ENCODE measurements at places on chromosomes 5 and 9. TPM values are rescaled to one million over a fixed set of nuclear protein-coding genes. Genes with fewer than 3 reads are reported as not detected.

GRCh38 chr5:165981671-165982070 is 2309.8 kb upstream of the WWC1 start:
- H3K4me3 ChIP-seq, result no peak overlapping the region
- no peak for DNase-seq
- no peaks in the 10 kb centered on the region for H3K4me1 ChIP-seq
- no peaks in the 10 kb centered on the region for H3K36me3 ChIP-seq
- no peaks in the 10 kb centered on the region for H3K27me3 ChIP-seq

- H3K27ac ChIP-seq, result no peak overlapping the region
- H3K4me3 ChIP-seq, result no peak overlapping the region
- no peaks in the 10 kb centered on the region for H3K36me3 ChIP-seq
- no peaks in the 10 kb centered on the region for H3K27me3 ChIP-seq
Observed at GRCh38 chr5:107952450-107952849, 281.7 kb upstream of the EFNA5 start.

TMEM252 gene
- not detected for total RNA-seq

ADGRD2 gene
- not detected for total RNA-seq

- H3K27ac ChIP-seq, result no peak overlapping the region
- H3K27me3 ChIP-seq, result no peaks in the 10 kb centered on the region
- no peaks in the 10 kb centered on the region for H3K36me3 ChIP-seq
- H3K4me1 ChIP-seq, result no peaks in the 10 kb centered on the region
Observed at GRCh38 chr5:108560581-108560980, 178.7 kb upstream of the FBXL17 start.

DNA sequence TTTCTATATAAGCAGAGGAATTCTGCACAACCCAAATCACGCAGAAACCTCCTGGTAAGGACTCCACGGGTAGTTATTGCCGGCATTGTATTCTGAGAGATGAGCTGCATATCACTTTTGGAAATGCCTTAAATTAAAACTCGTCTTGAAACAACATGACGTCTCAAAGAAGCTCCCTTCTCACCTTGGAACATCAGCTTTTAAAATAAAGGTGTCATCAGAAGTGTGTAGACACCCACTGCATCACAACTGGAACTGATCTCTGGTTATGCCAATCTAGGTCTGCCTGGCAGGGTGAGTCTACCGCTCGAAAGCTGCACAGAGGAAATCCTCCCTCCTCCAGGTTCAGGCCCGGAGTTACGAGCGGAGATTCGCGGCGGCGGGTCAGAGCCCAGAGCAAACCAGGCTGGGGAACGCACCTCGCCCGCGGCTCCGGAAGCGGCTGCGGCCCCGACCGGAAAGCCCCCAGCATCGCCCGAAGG is 974 bp upstream of the SLC12A2 start:
- peaks cover 17% of the 10 kb centered on the region for H3K4me1 ChIP-seq
- peak overlapping the region; percentile 85 for H3K4me3 ChIP-seq
- no peak for DNase-seq
- no peaks in the 10 kb centered on the region for H3K36me3 ChIP-seq
- H3K27me3 ChIP-seq, result no peaks in the 10 kb centered on the region

DNA sequence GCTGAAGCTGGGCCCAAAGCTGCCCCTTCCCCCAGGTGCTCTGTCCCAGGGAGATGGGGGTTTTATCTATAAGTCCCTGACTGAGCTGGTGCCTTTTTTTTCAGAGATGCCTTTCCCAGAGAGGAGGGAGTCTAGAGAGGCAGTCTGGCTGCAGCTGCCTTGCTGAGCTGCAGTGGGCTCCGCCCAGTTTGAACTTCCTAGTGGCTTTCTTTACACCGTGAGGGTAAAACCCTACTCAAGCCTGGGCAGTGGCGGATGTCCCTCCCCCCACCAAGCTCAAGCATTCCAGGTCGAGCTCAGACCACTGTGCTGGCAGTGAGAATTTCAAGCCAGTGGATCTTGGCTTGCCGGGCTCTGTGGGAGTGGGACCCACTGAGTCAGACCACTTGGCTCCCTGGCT is 41.3 kb downstream of the CAVIN4 start:
- H3K4me1 ChIP-seq, result no peaks in the 10 kb centered on the region
- no peak overlapping the region for H3K4me3 ChIP-seq
- H3K27me3 ChIP-seq, result no peaks in the 10 kb centered on the region
- no peak for DNase-seq

DNA sequence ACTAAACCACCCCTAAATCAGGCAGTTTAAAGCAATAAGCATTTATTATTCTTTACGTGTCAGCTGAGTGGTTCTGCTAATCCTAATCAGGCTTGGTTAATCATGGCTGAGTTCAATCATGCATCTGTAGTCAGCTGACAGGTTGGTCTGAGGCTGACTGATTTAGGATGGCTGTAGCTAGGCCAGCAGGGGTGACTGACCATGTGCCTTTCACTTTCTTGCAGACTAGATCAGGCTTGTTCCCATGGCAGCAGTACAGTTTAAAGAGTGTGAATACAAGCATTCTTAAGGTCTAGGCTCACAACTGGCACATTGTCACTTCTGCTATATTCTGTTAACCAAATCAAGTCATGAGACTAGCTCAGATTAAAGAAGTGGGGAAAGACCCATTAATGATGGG is 16.1 kb upstream of the MPDZ start:
- H3K36me3 ChIP-seq, result no peaks in the 10 kb centered on the region
- no peak for DNase-seq
- H3K4me3 ChIP-seq, result no peak overlapping the region
- no peak overlapping the region for H3K27ac ChIP-seq
- H3K27me3 ChIP-seq, result no peaks in the 10 kb centered on the region

BTNL8 gene
- total RNA-seq, result 4.5 TPM

- no peak overlapping the region for H3K27ac ChIP-seq
- H3K4me1 ChIP-seq, result no peaks in the 10 kb centered on the region
- H3K4me3 ChIP-seq, result no peak overlapping the region
- H3K27me3 ChIP-seq, result no peaks in the 10 kb centered on the region
- no peak for DNase-seq
Observed at GRCh38 chr9:133800266-133800665, 62.1 kb upstream of the SARDH start.

GRCh38 chr5:116038817-116039216 is 6.5 kb downstream of the ARL14EPL start:
- peaks cover 8% of the 10 kb centered on the region for H3K27me3 ChIP-seq
- H3K36me3 ChIP-seq, result no peaks in the 10 kb centered on the region
- H3K4me3 ChIP-seq, result no peak overlapping the region
- no peak for DNase-seq
- no peak overlapping the region for H3K27ac ChIP-seq

DNA sequence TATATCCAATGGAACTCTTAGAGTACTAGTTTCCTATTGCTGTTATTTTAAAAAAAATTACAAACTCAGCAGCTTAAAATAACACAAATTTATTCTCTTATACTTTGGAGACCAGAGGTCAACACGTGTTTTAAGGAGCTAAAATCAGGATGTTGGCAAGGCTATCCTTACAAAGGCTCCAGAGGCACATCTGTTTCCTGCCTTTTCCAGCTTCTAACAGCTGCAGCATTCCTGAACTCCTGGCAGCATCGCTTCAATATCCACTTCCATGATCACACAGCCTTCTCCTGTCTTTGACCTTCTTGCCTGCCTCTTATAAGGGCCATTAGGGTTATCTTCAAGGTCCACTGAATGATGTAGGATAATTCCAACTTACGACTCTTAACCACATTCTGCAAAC is 92.2 kb upstream of the CCNG1 start:
- H3K4me1 ChIP-seq, result no peaks in the 10 kb centered on the region
- no peaks in the 10 kb centered on the region for H3K27me3 ChIP-seq
- no peak for DNase-seq
- no peak overlapping the region for H3K27ac ChIP-seq

SVEP1 gene
- 88.1 TPM for total RNA-seq

- H3K36me3 ChIP-seq, result no peaks in the 10 kb centered on the region
- DNase-seq, result no peak
- H3K4me1 ChIP-seq, result no peaks in the 10 kb centered on the region
- H3K27ac ChIP-seq, result no peak overlapping the region
Observed at GRCh38 chr9:8723195-8723594, 923.6 kb upstream of the DMAC1 start.

- H3K27ac ChIP-seq, result no peak overlapping the region
- H3K4me1 ChIP-seq, result no peaks in the 10 kb centered on the region
- H3K27me3 ChIP-seq, result no peaks in the 10 kb centered on the region
- no peak overlapping the region for H3K4me3 ChIP-seq
- DNase-seq, result no peak
- no peaks in the 10 kb centered on the region for H3K36me3 ChIP-seq
Observed at GRCh38 chr9:101691657-101692056, 46.8 kb downstream of the GRIN3A start.

TOPORS gene
- total RNA-seq, result 14.6 TPM

GRCh38 chr9:136233411-136233810 is 12.2 kb downstream of the QSOX2 start:
- H3K36me3 ChIP-seq, result peaks cover 6% of the 10 kb centered on the region
- H3K4me1 ChIP-seq, result no peaks in the 10 kb centered on the region
- H3K4me3 ChIP-seq, result no peak overlapping the region

- H3K4me1 ChIP-seq, result peaks cover 25% of the 10 kb centered on the region
- no peak overlapping the region for H3K27ac ChIP-seq
- no peaks in the 10 kb centered on the region for H3K36me3 ChIP-seq
Observed at GRCh38 chr5:124342584-124342983, 403.9 kb downstream of the ZNF608 start.

- no peak overlapping the region for H3K27ac ChIP-seq
- no peak for DNase-seq
- no peaks in the 10 kb centered on the region for H3K4me1 ChIP-seq
- H3K4me3 ChIP-seq, result no peak overlapping the region
Observed at GRCh38 chr9:18071651-18072060, 402.3 kb upstream of the ADAMTSL1 start.

CREB3 gene
- 34.9 TPM for total RNA-seq

- no peaks in the 10 kb centered on the region for H3K4me1 ChIP-seq
- no peak overlapping the region for H3K4me3 ChIP-seq
- no peak for DNase-seq
- no peaks in the 10 kb centered on the region for H3K36me3 ChIP-seq
- no peak overlapping the region for H3K27ac ChIP-seq
Observed at GRCh38 chr5:112669328-112669963, 68.2 kb upstream of the APC start.

GRCh38 chr5:96373381-96373733 is 59.7 kb downstream of the PCSK1 start:
- no peaks in the 10 kb centered on the region for H3K36me3 ChIP-seq
- no peak for DNase-seq
- no peaks in the 10 kb centered on the region for H3K27me3 ChIP-seq
- H3K4me1 ChIP-seq, result no peaks in the 10 kb centered on the region
- H3K27ac ChIP-seq, result no peak overlapping the region
- H3K4me3 ChIP-seq, result no peak overlapping the region

DNA sequence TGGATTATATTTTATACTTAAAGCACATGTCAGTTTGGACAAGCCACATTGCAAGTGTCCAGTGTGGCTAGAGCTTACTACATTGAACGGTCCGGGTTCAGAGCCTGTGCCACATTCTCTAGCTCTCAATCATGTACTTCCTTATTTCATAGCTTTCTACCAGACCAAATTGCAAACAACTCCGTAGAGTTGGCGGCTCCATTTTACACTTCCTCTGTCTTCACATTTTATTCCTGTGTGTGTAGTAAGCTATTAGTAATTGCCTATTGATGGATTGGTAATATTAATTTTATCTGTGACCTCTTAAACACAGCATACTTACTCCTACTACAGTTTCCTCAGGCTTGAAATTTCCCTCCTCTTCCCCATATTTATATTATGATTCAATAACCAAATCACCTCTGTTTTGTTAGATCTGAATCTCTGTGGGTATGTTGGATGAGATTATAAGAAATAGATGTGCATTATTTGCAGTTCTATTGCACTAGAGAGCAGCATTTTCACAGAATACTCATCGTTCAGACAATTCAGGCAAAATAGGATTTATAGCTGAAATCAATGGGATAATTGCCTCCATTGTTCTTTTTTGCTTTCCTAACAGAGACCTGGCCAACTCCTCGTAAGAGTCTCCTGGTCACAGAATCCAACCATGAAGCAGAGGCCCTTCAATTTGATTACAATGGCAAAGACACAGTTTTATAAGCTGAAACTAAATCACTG is 29.0 kb upstream of the C9orf72 start:
- no peak for DNase-seq
- peaks cover 4% of the 10 kb centered on the region for H3K4me1 ChIP-seq

- H3K4me3 ChIP-seq, result peak overlapping the region; percentile 84
- H3K27me3 ChIP-seq, result no peaks in the 10 kb centered on the region
- DNase-seq, result no peak
- peaks cover 7% of the 10 kb centered on the region for H3K4me1 ChIP-seq
- no peak overlapping the region for H3K27ac ChIP-seq
- peaks cover 24% of the 10 kb centered on the region for H3K36me3 ChIP-seq
Observed at GRCh38 chr9:7799944-7800285, 337 bp upstream of the DMAC1 start.

KIF12 gene
- total RNA-seq, result 6.2 TPM

- no peaks in the 10 kb centered on the region for H3K27me3 ChIP-seq
- H3K27ac ChIP-seq, result no peak overlapping the region
- H3K4me3 ChIP-seq, result no peak overlapping the region
- DNase-seq, result no peak
Observed at GRCh38 chr5:76178913-76179312, 95.7 kb downstream of the SV2C start.

ZDHHC11B gene
- total RNA-seq, result 8.0 TPM

BRINP1 gene
- total RNA-seq, result 1.5 TPM

MPDZ gene
- 37.8 TPM for total RNA-seq

DNA sequence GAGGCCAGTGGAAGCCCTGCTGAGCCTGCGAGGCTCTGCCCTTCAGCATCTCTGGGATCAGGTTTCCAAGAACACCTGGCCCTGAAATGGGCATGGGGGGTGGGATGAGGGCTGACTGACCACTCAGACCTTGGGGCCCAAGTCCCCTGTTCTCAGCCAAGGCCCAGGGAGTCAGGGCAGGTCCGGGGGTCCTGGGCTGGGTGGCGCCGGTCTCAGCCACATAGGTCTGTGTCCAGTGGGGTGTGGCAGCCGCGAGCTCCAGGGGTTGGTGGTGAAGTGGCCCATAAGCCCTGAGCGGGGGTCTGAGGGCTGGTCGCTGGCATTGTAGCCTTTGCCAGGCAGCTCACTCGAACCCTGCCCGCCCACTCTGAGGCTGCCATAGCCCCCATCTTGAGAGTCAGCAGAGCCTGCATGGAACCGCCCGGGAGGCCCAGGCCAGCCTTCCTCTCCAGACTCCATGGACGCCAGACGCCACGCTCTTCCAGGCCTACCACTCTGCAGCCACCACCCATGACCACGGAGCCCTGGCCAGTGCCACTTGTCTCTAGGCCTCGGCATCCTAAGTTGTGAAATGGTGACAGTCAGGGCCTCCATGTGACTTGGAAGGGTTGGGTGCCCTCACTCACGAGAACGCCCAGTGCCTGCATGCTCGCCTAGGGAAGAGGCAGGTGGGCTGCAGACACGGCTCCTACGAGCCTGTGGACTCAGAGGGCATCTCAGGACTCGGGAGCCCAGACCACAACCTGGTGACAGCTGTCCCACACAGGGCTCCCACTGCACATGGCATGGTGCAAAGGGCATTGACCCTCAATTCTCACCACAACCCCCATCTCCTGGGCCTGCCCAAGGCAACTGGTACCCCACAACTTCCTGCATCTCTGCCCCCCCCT is 6.7 kb upstream of the DBH start:
- H3K27me3 ChIP-seq, result peaks cover 5% of the 10 kb centered on the region
- no peak overlapping the region for H3K27ac ChIP-seq
- H3K4me3 ChIP-seq, result no peak overlapping the region
- no peaks in the 10 kb centered on the region for H3K4me1 ChIP-seq
- DNase-seq, result no peak

- H3K27ac ChIP-seq, result no peak overlapping the region
- H3K27me3 ChIP-seq, result no peaks in the 10 kb centered on the region
- peaks cover 7% of the 10 kb centered on the region for H3K4me1 ChIP-seq
Observed at GRCh38 chr9:137763271-137763955, 114.2 kb upstream of the CACNA1B start.

Data from upper lobe of right lung (tissue), 1 donor.